HFF-Myc (cell line): ENCODE measurements at places on chromosomes 3 and 15.

DNA sequence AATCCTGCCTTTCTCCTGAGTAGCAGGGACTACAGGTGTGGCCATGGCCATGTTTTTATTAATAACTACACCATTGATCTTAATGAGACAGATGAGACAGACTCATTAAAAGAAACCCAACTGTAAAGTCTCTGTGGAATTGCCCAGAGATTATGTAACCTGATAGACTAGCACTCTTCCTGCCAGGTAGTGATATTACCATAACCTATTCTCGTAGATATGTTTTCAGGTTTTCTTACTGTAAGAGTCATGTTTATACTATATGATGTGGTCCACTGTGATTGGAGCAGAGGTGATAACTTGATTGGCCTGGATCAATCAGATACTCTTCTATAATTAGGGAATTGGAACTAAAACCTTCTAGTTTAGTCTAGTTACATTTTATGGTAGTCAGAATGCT, 93.7 kb downstream of the NFKBIZ start:
- DNase-seq = no peak

- no peak for DNase-seq
Observed at GRCh38 chr15:72591361-72591760, 63.1 kb upstream of the GOLGA6B start.

DNA sequence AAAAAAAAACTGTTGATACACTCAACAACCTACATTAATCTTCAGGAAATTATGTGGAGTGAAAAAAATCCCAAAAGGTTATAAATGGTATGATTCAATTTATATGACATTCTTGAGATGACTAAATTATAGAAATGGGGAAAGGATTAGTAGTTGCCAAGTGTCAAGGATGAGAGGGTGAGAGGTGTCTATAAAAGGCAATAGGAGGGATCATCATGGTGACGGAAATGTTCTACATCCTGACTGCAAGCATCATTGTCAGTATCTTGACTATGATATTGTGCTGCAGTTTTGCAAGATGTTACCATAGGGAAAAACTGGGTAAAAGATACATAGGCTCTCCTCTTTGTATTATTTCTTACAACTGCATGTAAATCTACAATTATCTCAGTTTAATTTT, 125.6 kb downstream of the FRMD5 start:
- DNase-seq = no peak

GRCh38 chr15:69557020-69557706, 104.5 kb downstream of the RPLP1 start:
- peak; percentile 74 for DNase-seq
